ENCODE measurements at places on chromosomes 1 and 21.

GRCh38 chr21:29185172-29185571 is 54.7 kb downstream of the MAP3K7CL start:
- DNase-seq = no peak

DNA sequence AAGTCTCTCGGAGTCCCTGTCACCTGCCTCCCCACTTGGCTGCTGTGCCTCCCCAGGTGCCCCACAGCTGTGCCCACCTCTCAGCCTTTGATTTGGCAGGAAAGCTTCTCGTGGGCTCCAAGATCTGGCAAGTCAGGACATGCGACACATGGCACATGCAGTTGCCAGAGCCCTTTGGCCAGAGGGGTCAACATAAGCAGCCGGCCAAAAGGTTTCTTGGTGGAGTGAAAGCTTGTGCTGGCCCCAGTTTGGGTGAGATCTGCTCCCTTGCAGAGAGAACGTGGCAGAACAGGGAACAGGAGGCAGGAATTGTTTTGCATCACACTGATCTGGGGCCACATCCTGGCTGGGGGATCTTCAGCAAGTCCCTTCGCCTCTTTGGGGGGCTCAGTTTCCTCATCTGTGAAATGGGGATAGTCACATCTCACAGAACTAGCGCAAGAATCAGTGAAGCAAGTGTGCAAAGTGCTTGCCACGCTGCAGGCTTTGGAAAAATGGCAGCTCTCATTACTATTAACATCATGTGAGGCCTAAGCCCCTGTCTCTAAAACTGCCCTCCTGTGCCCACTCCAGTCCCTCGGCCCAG is 232.6 kb downstream of the TRABD2B start:
- no peak for DNase-seq

- no peak for DNase-seq
Observed at GRCh38 chr1:100614570-100614969, 76.6 kb downstream of the GPR88 start.

DNA sequence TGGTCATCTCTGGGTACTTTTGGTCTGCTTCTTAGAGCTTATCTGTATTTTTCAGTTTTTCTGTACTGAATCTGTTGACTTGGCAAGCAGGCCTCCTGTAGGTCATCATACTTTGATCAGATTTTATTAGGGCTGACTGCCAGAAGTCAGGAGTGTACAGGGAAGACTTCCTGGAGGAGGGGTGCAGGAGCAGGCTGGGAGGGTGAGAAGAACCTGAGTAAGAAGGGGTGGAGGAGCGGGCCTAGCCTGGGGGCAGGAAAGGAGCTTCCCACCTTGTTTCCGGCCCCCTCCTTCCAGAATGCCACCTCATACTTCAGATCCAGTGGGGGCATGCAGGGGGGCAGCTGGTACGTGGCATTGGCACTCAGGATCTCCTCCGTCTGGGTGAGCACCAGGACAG is 18.3 kb upstream of the IL22RA1 start:
- no peak for DNase-seq

GRCh38 chr1:116164604-116165368 is 53.6 kb downstream of the MAB21L3 start:
- DNase-seq = no peak

DNA sequence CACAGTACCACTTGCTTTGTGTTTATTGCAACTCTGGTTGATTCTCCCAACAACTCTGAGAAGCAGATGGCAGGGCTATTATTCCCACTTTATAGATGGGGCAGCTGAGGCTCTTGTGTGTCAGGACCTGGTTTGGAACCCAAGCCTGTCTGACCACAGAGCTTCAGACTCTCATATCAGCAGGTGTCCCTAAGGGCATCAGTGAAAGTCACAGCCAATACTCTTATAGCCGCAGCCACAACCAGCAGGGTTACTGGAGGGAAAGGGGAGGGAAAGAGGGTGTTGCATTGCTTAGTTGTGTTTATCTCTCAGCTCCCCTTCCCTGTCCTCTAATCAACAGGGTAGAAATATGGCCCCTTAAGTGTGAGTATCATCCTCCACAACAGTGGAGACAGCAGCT is 304.0 kb downstream of the RRAGC start:
- DNase-seq = no peak

- no peak for DNase-seq
Observed at GRCh38 chr21:32818411-32818810, 46.9 kb upstream of the PAXBP1 start.

DNA sequence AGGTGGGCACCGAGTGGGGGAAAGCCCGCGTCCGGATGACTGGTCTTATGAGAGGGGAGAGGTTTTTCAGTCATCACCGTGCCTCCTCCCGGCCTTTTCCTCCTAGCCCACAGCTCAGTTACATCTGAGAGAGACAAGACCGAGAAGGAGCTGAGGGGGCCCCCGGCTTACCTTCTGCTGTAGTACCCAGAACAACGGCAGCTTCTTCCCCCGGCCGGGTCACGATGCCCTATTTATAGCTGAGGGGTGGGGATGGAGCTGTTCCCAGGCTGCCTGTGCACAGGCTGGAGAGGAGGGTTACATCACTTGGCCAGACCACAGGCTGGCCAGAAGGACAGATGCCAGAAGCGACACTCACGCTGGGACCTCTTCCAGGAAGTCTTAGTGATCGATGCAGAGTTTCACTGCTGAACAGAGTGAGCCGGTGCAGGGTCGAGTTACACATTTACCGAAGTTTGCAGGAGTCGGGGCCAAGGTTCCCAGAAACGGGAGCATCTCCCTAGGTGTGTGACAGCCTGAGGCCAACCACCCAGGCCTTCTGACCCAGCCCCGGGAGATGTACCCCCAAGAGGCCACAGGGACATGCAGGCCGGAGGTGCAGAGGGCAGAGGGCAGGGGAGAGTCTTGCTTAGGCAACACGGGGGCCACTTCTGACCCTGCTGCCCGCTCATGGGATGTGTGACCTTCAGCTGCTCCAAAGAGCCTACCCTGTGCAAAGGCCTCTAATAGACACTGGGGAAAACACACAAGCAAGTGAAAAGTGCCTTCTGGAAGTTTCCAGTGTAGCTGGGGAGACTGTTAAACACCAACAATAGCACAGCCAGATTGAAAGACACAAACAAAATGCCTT is at the start of gene AGT:
AGT (minus strand) TSS at position 208 of the 850 bp plus-strand sequence. CDS start 3,299 bp downstream, outside the sequence.
- no peak for DNase-seq

DNA sequence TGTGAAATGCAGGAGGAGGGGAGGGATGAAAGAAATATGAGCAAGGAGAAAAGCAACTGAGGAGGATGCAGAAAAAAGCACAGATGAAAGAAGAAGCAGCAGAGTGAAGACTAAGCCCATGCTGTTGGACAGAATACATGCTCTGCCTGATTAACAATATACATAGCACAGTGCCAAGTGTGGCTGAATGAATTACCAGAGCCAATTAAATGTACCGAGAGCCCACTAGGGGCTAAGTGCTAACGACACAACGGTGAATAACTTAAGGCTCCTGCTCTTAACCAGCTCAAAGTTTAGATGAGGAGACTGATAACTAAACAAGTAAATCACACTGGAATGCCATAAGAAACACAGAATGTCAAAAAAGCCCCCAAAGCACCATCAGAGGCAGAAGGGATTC is 15.6 kb downstream of the CADM3 start:
- no peak for DNase-seq

DNA sequence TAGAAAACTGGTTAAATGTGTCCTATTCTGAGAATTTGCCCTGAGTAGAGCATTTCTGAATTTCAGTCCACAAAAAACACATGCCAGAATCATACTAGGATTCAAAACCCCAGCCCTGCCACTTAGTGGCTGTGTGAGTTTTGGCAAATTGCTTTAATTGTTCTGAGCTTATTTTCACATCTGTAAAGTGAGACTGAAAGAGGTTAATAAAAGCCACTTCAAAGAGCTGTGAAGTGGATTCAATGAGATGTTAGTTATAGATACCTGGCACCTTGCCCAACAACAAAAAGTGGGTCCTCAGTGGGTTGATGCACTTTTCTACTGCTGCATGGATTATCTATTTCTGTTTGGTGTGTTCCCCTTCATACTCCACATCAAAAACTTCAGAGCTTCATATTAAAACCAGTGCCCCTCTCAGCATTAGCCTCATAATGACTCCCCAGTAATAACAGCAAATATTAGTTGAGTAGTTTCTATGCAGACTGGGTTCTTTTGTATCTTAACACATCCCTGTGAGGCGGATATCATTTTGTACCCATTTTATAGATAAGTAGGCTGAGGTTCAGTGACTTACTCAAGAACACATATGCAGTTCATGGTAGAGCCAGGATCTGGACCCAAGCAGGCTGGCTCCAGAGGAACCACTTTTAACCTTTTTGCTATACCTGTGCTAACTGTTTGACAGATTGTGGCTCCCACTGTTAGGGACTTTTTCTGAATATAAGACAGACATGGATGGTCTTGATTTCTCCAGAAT is 14.2 kb upstream of the ADORA3 start:
- DNase-seq = no peak

GRCh38 chr1:92473781-92474495 is 12.8 kb downstream of the GFI1 start:
- DNase-seq = no peak

DNA sequence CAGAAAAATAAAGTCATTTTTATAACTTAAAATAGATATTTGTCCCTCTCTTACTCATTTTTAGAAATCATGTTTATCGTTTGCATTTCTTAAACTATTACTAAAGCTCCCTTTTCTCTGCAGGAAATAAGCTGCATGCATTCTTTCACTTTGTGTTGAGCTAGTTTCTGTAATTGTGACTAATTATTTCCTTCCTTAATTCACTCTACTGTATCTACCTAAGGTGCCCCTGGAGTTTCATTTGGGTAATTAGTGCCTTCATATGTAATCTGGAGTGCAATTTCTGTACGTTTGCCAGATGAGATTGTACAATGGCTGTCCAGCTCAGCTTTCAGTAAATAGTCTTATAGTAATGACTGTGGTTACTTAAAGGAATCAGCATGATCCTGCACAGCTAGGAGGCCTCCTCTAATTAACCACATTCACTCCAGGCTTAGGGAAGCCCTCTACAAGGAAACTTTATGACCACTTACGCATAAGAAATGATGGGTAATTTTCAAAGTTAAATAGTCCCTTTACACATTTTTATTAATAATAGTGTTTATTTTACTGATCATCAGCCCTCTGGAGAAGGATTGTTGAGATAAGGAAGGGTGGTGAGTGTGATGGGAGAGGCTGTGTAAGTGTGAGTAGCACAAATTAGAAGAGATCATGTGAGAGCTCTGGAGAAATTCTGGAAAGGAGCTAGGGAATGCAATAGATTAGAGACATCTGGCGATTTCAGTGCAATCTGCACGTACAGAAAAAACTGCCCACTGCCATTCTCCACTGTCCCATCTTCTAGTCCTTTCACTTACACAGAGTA is 86.8 kb downstream of the LRRC8C start:
- DNase-seq = no peak

DNA sequence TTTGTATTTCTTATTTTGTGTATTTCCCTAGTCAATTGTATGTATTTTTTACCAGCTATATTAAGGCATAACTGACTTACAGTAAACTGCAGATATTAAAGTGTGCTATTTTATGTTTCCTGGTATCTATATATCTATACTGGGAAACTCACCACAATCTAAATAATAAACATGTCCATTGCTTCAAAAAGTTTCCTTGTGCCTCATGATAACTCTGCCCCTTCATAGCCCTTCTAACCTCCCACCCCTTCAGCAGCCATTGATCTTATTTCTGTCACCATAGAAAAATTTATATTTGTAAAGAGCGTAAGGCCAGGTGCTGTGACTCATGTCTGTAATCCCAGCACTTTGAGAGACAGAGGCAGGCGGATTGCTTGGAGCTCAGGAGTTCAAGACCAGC is 9.3 kb upstream of the RRP15 start:
- no peak for DNase-seq

DNA sequence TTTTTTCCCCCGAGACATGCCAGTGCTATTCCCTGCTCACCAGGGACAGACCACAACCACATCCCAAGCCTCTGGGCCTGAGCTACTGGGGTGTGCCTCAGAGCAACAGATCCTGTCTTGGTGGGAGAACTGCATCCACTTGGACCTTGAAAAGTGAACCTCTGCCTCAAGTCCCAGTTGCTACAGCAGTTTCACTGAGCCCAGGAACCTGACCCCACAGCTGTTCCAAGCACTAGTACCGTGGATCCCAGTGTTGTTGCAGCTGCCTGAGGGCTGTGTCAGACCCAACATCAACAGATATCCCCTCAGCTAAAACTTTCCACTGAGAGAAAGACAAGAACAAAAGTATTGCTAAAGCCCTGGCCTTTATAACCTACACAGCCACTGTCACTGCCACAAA is 373.0 kb downstream of the PLPP3 start:
- no peak for DNase-seq

DNA sequence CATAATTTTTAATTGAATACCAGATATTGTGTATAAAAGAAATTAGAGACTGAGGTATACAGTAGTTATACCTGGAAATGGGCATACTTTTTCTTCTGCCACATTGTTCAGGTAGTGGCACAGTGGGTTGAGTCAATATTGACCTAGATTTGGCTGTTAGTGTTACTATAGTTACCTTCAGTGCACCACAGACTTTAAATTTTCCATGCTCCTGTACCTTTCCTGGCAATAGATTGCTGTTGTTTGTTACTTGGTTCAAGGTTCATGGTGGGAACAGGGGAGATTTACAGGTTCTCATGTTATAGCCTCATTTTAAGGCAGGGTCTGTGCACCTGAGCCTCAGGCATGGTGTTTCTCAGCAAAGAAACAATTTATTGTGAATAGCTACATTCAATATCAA is 218.7 kb downstream of the LBR start:
- no peak for DNase-seq

DNA sequence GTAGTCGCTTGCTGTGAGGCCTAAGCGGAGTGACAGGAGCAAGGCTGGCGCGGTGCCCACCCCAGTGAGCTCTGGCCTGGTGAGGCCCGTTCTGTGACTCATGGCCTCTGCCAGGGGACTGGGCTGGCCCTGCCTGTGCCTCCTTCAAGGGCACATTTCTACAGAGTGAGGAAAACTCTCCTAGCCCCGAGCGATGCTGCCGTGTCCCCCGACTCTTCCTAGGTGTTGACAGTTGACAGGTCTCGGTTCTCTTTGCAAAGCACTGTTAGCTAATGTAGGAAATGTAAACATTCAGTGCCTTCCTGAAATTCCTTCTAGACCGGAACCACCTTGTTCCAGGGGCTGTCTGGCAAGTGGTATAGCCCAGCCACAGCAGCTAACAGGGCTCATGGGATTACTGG is 43.9 kb downstream of the ABCG1 start:
- peak; percentile 93 for DNase-seq

DNA sequence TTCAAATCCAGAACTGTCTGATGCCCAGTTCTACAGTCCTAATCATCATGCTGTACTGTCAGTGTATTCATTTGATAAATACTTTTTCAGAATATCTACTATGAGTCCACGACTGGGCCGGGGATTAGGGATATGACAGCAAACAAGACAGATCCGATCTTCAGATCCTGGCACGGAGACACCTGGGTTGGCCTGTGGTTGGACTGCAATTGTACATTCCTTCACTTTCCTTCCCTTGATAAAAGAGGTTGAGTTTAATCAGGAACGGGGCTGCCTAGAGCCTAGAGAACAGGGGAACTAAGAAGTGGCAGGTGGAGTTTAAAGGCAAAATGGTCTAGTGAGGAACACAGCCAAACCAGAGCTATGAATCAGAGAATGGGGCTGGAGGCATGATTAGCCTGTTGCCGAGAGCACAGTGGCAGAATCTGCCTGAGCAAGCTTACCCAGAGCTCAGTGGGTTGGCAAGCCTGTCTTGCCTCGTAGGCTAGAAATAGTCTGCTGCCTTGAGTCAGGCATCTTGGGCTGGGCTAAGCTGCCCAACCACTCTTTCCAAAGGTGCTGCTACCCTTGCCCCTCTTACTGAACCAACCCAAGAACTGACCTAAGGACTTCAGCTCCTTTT is 38.1 kb upstream of the PTCH2 start:
- DNase-seq = no peak

GRCh38 chr1:51549901-51550300 is 30.8 kb upstream of the EPS15 start:
- DNase-seq = no peak

GRCh38 chr1:199290186-199290585 is 651.3 kb downstream of the PTPRC start:
- no peak for DNase-seq
